GM10248 (cell line): ENCODE measurements at places on chromosomes 3 and 15.

- DNase-seq: no peak
These were observed 504 bp upstream of the PDHB start for GRCh38 chr3:58434168-58434504.

DNA sequence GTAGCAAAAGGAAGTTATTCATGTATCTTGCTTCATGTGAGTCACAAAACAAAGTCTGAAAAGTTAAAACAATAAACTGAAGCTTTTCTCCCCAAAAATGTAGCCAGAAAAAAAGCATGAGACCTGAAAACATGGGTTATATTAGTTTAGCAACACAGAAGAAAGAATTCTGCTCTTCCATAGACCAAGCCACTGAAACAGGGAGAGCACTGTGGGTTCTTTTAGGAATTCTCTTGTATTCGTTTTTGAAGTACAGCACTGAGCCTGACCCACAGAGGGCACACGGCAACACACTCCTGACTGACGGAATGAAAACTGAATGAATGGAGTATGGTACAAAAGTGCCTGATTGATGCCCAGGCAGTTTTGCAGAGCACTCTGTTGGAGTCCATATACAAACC lies 66.6 kb downstream of the TM4SF4 start:
- DNase-seq: no peak

DNA sequence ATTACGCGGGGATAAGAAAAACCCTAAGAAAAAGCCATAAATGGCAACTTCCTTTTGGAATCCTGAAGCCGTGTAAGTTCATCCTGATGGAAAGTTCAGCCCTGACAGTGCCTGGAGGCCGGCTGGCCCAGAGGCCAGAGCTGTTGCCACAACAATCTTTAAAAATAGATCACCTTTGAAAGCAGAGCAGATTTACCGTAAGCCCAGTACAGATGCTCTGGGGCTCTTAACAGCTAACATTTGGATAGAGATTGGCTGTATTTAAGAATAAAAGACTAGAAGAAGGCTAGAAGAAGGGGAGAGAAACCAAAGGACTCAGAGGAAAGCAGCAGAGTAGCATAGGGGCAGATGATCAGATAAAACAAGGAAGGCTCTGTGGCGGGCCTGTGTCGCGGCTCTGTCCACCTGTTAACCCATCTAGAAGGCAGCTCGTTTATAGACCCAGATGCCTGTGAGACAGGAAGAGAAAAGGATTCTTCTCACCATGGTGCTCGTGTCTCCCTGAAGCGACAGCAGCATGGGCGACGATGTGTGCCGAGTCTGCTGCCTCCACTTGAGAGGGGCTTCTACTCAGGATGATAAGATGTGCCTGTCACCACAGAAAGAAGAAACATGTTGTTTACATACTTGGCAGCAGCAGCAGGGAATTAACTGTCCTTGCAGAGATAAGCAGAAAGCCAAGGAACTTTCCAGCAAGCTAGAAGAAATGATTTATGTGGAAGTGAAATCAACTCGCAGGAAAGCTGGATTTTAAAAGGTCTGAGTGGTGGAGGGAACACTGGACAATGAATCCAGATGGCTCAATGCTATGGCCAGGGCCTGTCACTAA lies 69.9 kb downstream of the SYNM start:
- DNase-seq: no peak

- no peak for DNase-seq
These were observed 36.2 kb upstream of the TSPAN3 start for GRCh38 chr15:77107068-77107467.

GRCh38 chr3:39343760-39344159 lies 14.3 kb downstream of the CCR8 start:
- DNase-seq: no peak

- no peak for DNase-seq
These were observed 197.9 kb downstream of the XXYLT1 start for GRCh38 chr3:195072916-195073564.

GRCh38 chr15:74403991-74404563 lies 29.7 kb downstream of the SEMA7A start:
- peak; percentile 62 for DNase-seq

GRCh38 chr3:27577504-27577903 lies 93.3 kb upstream of the SLC4A7 start:
- DNase-seq: no peak

DNA sequence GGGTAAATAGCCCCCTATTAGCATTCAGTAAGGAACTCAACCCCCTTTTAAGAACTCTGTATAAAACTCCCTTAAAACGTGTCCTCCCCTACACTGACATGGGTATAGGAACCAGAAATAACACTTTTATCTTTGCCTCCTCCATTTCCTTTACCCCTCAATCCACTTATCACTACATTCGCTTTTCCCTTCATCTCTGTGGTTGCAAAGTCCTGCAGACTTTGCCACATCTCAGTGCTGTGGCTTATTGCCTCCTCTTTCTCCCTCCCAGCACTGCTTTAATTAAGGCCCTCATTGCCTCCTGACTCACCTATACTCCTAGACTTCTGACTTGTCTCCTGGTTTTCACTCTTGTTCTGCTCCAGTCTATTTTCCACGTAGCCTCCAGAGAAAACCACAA lies 94.3 kb upstream of the GADL1 start:
- DNase-seq: no peak

DNA sequence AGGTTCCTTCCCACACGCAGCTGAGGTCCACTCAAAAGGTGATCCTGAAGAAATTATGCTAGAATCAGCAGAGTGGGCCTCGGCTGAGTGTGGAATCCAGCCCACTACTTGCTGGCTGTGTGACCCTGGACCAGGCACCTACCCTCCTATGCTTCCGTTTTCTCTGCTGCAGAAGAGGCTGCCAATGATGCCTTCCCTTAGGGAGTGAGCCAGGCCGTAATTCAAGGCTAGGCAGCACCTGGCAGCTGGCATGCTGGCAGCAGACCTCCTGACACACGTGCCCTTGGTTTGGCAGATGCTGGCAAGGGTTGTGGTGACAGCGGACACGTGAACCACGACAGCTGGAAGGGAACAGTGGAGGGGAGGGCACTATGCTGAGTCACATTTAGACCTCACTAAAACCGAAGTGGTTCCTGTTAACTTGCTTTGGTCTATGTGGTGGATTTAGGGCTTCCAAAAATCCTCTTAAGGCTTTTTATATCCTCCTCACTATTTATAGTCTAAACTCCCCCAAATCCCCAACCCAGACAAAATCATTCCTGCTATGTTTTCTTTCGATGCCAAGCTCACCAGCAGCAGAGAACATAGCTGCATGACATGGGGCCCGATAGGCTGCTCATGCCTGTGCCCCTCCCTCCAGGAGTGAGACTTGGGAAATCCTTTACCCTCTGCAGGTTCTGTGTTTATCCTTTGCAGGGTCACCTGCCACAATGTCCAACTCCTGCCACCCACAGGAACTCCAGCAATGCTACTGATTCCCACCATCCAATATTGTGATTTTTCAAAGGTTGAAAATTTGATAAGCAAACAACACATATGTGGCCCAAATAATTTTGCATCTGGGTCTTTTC lies 10.6 kb upstream of the PCSK6 start:
- peak; percentile 30 for DNase-seq

GRCh38 chr3:159832024-159832423 lies 156.6 kb upstream of the IL12A start:
- peak; percentile 29 for DNase-seq

- DNase-seq: peak; percentile 3
These were observed 402.1 kb downstream of the CADM2 start for GRCh38 chr3:85360742-85361387.

GRCh38 chr15:42576776-42577175 lies 1.4 kb downstream of the STARD9 start:
- DNase-seq: peak; percentile 28

- DNase-seq: no peak
These were observed 15.3 kb downstream of the FLNB start for GRCh38 chr3:58023531-58023930.

- no peak for DNase-seq
These were observed 43.4 kb downstream of the CD200 start for GRCh38 chr3:112376241-112376911.

DNA sequence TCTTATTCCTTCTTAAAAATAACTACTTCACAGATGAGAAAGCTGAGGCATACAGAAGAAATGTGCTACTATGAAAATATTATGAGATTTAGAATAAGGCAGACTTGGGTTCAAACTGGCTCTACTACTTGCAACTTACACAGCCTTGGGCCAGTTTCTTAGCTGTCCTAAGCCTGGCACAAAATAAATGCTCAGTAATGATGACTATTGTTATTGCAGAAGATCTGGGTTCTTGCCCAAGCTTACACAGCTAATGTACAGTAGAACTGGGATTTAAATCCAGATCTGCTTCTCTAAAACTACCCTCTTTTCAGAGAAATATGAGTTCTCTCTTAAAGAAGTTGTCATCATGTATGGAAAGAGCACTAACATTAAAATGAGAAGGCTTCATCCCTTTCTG lies 228.2 kb upstream of the TPRG1 start:
- no peak for DNase-seq

- DNase-seq: no peak
These were observed 1035.4 kb upstream of the SEMA6D start for GRCh38 chr15:46681901-46682300.

DNA sequence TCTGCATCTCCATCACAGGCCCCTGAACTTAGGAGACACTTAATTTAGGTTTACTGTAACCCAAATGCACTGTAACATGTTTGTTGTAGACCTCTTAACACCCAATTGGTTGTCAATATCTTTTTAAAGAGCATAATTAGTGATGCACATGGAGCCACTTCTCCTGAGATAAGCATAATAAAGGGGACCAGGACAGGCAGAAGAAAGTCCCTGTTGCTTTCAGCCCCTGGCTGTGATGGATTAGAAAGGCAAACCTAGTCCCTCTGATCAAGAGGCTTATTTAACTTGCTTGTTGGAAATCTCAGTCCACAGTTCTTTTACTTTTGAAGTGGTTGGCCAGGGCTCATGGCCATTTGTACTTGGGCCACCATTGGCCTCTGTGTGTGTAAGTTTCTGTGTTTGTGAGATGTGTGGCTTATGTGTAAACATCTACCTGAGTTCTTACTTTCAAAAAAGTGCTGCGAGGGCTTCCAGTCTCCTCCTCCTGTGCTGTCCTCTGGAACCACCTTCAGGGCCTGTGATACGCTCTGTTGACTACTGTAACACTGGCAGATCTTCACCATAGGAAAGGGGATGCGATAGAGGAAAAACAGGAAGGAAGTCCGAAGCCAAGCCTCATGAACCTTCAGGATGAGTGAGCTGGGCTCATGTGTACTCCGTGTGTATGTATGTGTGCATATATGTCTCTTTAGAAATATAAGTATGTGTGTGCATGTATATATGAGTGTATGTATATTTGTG lies 136.2 kb downstream of the EPHB1 start:
- no peak for DNase-seq

DNA sequence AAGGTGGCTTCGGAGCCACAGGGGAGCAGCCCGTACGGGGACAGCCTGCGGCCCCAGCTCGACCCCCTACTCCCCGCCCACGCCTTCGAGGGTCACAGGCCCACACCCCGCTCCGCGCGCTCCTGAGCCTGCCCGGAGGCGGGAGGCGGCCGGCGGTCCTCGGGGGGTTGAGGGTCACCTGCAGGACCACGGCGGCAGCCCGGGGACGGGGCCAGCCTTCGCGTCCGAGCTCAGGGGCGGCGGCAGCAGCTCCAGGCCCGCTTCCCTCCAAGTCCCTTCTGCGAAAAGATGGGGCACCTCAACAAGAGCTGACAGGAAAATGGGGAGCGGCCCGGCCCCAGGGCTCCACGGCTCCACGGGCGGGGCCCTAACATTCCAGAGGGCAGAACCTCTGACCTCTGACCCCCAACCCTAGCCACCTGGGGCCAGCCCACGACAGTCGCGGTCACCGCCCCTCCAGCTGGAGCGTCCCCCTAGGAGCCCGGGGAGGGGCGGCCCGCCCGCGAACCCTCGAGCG lies 428 bp downstream of the LYSMD4 start:
- DNase-seq: peak; percentile 30

DNA sequence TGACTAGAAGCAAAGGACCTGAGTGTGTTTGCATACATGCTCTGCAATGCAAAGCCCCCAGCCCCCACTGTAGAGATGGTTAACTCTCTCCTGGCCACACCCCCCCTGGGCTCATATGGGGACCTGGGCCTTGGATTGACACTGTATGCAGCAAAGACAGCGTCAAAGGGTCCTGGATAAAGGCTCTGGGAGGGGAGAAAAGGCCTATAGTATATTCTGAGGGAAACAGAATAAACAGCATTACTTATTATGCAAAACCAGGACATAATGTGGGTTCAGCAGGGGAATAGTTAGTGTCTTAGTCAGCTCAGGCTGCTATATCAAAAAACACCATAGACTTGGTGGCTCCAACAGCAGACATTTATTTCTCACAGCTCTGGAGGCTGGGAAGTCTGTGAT lies 158.7 kb downstream of the APBA2 start:
- DNase-seq: no peak

- no peak for DNase-seq
These were observed 380.0 kb upstream of the GOLIM4 start for GRCh38 chr3:168475704-168476103.

- no peak for DNase-seq
These were observed 806.6 kb downstream of the SQOR start for GRCh38 chr15:46441294-46442062.

GRCh38 chr3:73490453-73491286 lies 134.1 kb downstream of the PDZRN3 start:
- DNase-seq: no peak

- DNase-seq: no peak
These were observed 207.5 kb upstream of the NR2F2 start for GRCh38 chr15:96123028-96123400.

DNA sequence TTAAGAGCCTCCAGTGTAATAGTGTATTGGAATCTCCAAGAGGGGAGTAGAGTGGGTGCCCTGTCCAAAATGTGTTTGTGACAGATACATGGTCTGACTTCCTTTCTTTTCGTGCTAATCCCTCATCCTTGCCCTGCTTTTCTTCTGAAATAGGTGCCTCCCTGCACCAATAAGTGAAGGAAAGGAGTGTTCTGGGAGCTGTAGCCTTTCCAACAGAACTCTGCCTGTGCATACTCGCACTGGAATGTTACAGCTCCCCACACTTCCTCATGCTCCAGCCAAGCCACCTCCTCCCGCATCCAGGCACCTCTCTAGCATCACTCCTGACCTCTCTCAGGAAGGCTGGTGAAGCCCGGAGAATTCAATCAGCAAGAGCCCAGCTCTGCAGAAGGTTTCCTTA lies 478.0 kb downstream of the GABRG3 start:
- DNase-seq: no peak

GRCh38 chr3:154122912-154123559 lies 1.8 kb downstream of the ARHGEF26 start:
- DNase-seq: no peak

DNA sequence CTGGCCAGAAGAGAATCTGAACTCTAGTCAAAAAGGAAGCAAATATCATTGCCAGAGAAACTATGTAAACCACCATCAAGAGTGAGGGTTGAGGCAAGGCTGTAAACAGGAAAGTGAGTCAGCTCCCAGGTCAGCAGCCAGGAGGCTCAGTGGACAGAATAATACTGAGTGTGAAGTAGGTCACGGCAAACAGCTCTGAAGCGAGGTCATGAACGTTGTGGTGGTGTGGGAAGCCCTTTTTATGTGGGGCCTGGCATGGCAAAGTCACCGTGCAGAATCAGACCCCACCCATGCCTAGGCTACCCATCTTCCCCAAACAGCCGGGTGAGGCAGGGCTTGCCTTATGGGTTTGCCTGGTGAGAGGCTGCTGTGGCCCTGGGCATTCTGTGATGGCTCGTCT lies 43.9 kb downstream of the THBS1 start:
- DNase-seq: peak; percentile 36
